ENCODE measurements at places on chromosomes 2 and 18.
A peak's percentile ranks its signal among the peaks of the same experiment; 100 is the strongest.

DNA sequence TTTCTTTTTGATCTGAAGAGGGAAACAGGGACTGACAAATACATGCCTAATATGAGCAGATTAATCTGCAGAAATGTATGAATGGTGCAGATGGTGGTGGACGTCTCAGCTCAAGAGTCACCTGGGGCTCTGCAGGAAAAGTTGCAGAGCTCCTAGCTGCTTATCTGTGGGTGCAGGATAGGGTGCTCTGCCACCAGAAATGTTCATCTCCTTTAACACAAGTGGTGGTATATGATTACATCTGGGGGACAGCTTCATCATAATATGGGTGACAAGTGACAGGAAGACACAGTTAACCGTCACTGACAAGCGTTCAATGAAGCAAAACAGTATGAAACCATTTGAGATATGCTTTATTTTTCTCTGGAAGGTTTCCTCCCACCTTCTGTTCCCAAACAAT, 121.2 kb upstream of the LINC00305 start:
- no peak for DNase-seq

- DNase-seq: peak; percentile 50
Measured at GRCh38 chr2:37323781-37324535, 675 bp downstream of the PRKD3 start.

GRCh38 chr2:73107211-73107926, 5.4 kb downstream of the RAB11FIP5 start:
- DNase-seq: no peak

GRCh38 chr2:177143444-177143843, 69.2 kb upstream of the HNRNPA3 start:
- peak; percentile 59 for DNase-seq

GRCh38 chr2:58195662-58196061, 45.5 kb downstream of the FANCL start:
- DNase-seq: no peak

- DNase-seq: no peak
Measured at GRCh38 chr2:7868836-7869235, 813.0 kb upstream of the ID2 start.

GRCh38 chr2:207525296-207525695, 4.5 kb upstream of the CREB1 start:
- no peak for DNase-seq

- DNase-seq: no peak
Measured at GRCh38 chr2:181459621-181460021, 2.4 kb downstream of the ITGA4 start.
